Pons (tissue), 1 donor: ENCODE measurements at places on chromosomes 16 and 17.

GRCh38 chr17:7673239-7673638 lies 14.1 kb downstream of the TP53 start:
- DNase-seq: no peak

DNA sequence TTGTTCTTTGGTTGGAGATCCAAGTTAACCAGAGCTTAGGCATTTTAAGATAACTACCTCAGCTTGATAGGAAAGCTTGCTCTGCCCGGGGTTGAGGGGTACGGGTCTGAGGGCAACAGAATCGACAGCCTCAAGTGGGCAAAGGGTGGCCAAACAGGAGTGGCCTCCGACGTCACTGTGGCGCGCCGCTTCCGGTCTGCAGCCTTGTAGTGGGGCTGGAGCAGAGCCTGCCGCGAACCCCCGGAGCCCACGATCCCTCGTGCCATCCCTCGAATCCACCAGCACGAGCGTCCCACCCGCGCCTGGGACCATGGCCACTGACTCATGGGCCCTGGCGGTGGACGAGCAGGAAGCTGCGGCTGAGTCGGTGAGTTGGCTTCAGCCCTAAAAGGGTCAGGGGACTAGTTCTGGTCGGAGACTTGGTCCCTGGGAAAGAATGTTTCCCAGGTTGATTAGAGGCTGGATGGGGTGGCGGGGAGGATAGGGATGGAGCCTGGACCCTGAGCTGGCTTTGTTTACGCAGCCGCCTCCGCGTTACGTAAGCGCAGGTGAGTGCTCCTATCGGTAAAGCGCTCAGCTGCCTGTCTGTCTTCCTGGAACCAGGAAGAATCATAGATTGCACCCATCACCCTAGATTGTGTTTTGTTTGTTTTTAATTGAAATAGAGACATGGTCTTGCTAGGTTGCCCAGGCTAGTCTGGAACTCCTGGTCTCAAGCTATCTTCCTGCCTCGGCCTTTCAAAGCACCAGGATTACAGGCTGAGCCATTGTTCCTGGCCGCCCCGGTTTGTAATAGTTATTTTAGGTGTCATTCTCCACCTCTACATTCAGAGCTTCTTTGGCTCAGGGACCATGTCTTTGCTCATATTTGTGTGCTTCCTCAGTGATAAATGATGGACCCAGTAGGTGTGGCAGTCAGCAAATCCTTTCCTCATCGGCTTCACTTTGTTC lies at the start of gene DDX19B:
Gene DDX19B, plus strand, starts transcription at position 199 of the 951 bp plus-strand sequence. Its CDS starts 112 bp downstream, at position 311.
- peak; percentile 73 for DNase-seq

DNA sequence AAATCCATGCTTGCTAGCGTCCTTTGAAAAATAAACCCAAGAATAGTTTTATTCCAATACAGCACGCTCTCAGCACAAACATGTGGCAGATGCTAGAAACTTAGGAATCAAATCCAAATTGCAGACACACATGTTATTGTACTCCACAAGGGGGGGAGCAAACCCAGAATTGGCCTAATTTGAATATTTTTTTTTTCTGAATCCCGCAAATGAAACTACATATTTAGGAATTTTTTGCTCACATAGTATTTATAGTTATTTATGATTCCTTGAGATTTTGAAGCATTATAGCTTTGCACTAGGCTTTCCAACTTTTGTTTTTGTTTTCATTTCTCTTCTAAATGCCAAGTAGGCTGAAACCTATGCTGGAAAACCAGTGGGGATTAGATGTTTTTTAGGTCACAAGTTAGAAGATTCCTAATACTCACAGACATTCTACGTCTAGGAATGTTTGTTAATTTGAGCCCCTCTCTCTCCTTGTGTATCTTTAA lies 59.3 kb upstream of the CDH11 start:
- DNase-seq: no peak

GRCh38 chr17:6080711-6081430 lies 10.7 kb downstream of the WSCD1 start:
- DNase-seq: no peak

GRCh38 chr17:71760062-71760720 lies 360.6 kb upstream of the SOX9 start:
- no peak for DNase-seq

DNA sequence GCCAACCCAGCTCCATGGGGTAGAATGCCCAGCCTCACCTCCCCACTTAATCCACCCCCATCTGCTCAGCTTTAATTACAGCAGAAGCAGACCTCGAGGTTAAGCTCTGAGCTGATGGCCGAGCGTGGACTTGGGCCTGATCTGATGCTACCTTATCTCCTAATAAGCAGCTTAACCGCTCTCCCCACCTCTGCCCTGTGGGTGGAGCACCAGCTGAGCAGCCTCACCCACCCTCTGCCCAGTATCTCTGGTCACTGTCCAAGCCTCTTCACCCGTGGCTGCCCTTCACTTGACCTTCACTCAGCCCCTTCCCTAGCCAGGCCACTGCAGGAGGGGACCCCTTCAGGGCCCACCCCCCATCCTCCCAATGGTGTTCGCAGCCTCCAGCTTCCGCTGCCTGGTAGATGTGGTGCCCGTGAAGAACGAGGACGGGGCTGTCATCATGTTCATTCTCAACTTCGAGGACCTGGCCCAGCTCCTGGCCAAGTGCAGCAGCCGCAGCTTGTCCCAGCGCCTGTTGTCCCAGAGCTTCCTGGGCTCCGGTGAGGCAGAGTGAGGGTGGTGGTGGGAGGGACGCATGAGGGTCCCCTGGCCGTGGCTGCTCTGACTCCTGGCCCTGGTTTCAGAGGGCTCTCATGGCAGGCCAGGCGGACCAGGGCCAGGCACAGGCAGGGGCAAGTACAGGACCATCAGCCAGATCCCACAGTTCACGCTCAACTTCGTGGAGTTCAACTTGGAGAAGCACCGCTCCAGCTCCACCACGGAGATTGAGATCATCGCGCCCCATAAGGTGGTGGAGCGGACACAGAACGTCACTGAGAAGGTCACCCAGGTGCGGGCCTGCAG lies 6.8 kb downstream of the KCNH6 start:
- no peak for DNase-seq

DNA sequence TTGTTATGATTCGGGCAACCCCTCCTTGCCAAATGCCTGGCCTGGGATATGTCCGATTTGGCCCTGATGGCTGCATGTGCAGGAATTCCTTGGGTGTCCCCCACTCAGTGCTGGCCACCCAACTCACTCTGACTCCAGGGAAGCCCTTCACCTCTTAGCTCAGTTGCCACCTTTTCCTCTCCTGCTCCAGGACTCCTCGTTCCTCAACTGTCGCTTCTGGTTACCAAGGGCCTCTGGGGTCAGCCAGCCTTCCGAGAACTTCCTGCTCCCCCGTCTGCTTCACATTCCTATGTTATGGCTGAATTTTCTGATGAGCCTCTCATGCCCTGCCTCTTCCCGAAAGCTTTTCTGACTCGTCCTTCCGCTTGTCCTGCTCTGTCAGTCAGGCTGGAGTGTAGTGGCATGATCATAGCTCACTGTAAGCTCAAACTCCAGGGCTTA lies 63.5 kb downstream of the SPACA3 start:
- no peak for DNase-seq

- DNase-seq: no peak
Observed at GRCh38 chr17:9170336-9170735, 149.0 kb downstream of the NTN1 start.

DNA sequence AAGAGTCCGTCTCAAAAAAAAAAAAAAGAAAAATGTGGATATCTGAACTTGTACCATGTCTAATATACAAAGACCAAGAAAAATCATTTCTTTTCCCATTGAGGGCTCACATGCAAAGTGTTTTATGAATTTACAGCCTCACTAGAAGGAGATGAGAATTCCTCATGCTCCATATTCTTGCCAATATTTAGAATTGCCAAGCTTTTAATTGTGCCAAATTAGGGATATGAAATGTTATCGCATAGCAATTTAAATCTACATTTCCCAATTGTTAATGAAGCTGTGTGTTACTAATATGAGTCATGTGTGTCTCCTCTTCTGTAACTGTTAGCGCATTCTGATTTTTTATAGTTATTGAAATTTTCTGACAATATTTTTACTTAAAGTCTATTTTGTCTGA lies 63.0 kb upstream of the CRYM start:
- DNase-seq: no peak

DNA sequence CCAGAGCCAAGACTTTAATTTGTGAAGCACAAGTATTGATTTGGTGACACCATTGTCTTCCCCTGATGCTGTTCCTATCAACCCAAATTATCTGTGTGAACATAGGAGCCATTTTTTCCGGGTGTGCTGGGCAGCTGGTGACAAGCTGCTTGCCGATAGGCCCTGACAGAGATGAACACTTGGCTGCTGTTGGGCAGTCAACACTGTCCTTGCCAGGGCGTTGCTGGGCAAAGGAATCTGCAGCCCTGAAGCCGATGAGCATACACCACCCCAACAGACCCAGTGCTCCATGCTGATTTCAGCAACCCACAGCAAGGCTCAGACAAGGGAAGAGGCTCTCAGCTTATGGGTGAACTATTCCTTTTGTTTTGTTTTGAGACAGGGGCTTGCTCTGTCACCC lies 105.4 kb downstream of the YPEL2 start:
- peak; percentile 53 for DNase-seq

- no peak for DNase-seq
Observed at GRCh38 chr17:43350888-43351361, 47.9 kb upstream of the ARL4D start.

- peak; percentile 58 for DNase-seq
Observed at GRCh38 chr17:1714427-1714979, 4.3 kb upstream of the TLCD2 start.
